Foreskin keratinocyte (primary cell): ENCODE measurements at places on chromosomes 7 and 10. TPM values are rescaled to one million over a fixed set of nuclear protein-coding genes. Genes with fewer than 3 reads are reported as not detected.

Gene CDCA7L
- 59.7 and 60.7 TPM in 2 replicates for total RNA-seq

Gene SPDYE11
- total RNA-seq = not detected in 2 replicates

Gene LHFPL3
- total RNA-seq = not detected in 2 replicates

Gene NPSR1
- total RNA-seq = not detected in 2 replicates

Gene HMX2
- total RNA-seq = not detected in 2 replicates

Gene EN2
- not detected in 2 replicates for total RNA-seq

Gene CLRN3
- not detected in 2 replicates for total RNA-seq

Gene SMO
- 10.9 and 11.4 TPM in 2 replicates for total RNA-seq

Gene LRRC61
- total RNA-seq = 8.6 and 9.9 TPM in 2 replicates

Gene MOGAT3
- total RNA-seq = not detected in 2 replicates

Gene AKAP9
- total RNA-seq = 22.8 and 25.8 TPM in 2 replicates

Gene FAM25G
- total RNA-seq = 0.74 TPM in 1 of 2 replicates, not detected in the other

Gene ZNF804B
- total RNA-seq = not detected in 2 replicates

Gene PI4K2A
- 28.9 and 34.3 TPM in 2 replicates for total RNA-seq

Gene KCNH2
- total RNA-seq = not detected in 2 replicates

Gene HHEX
- total RNA-seq = not detected in 2 replicates

Gene PARD3
- 65.4 and 69.5 TPM in 2 replicates for total RNA-seq

Gene PPA1
- 190 and 217 TPM in 2 replicates for total RNA-seq

Gene PODXL
- 0.53 and 2.3 TPM in 2 replicates for total RNA-seq

Gene COL13A1
- 2.0 and 2.7 TPM in 2 replicates for total RNA-seq

Gene STEAP4
- total RNA-seq = 0.03 and 0.04 TPM in 2 replicates

Gene GPR26
- total RNA-seq = not detected in 2 replicates

Gene MGMT
- 12.6 and 24.6 TPM in 2 replicates for total RNA-seq

Gene AQP1
- not detected in 2 replicates for total RNA-seq

Gene CNPY1
- total RNA-seq = not detected in 2 replicates

Gene DLX6
- not detected in 2 replicates for total RNA-seq

Gene ZMIZ2
- 15.1 and 17.7 TPM in 2 replicates for total RNA-seq

Gene ANKRD26
- 7.9 and 8.3 TPM in 2 replicates for total RNA-seq

Gene WNT8B
- not detected in 2 replicates for total RNA-seq

Gene CPA2
- total RNA-seq = 0.17 and 0.32 TPM in 2 replicates

Gene CACNB2
- total RNA-seq = not detected in 2 replicates

Gene ZCWPW1
- 1.3 and 1.6 TPM in 2 replicates for total RNA-seq

Gene PBLD
- total RNA-seq = 1.3 and 1.8 TPM in 2 replicates

Gene DUS4L
- 11.6 and 11.9 TPM in 2 replicates for total RNA-seq

Gene GRM3
- not detected in 2 replicates for total RNA-seq

Gene STYXL1
- 37.8 and 51.5 TPM in 2 replicates for total RNA-seq

Gene SLC35G1
- total RNA-seq = 5.2 and 6.4 TPM in 2 replicates

Gene NEBL
- 0.17 and 0.32 TPM in 2 replicates for total RNA-seq

Gene MALRD1
- 0.11 TPM in 1 of 2 replicates, not detected in the other for total RNA-seq

Gene IGFBP3
- total RNA-seq = 0.58 and 0.63 TPM in 2 replicates

Gene ANKRD30A
- total RNA-seq = not detected in 2 replicates

Gene CACNA2D1
- 1.6 and 2.3 TPM in 2 replicates for total RNA-seq
